ENCODE measurements at places on chromosomes 16 and 17.

DNA sequence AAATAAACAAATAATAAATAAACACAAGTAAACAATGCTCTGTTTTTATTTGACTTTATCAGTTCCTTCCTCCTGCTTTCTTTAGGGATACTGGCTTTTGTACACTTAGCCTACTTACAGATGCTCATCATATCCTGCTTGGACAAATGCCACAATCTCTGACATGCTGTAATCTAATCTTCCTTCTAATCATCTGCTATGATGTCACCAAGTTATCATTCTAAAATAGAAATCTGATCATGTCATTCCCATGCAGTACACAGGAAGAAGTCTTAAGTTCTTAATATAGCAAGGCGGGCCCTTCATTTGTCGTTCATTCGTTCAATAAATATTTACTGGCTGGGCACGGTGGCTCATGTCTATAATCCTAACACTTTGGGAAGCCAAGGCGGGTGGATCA, 9.1 kb upstream of the UBB start:
- no peak for DNase-seq

DNA sequence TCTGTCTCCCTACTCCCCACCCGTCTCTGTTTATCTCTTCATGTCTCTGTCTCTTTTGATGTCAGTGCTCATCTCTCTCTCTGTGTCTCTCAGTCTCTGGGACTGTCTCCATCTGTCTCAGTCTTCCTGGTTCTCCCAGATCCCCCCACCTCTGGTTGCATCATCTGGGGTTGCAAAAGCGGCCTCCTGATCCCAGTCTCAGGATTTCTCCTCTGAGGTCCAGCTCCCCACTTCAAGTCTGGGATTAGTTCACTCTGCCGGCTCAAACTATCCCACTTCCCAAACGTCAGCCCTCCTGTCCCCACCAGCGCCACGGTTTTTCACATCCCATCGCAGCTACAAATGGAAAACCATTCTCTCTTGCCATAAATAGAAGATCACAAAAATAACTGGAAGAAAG, 9.0 kb downstream of the TEKT5 start:
- DNase-seq: no peak

DNA sequence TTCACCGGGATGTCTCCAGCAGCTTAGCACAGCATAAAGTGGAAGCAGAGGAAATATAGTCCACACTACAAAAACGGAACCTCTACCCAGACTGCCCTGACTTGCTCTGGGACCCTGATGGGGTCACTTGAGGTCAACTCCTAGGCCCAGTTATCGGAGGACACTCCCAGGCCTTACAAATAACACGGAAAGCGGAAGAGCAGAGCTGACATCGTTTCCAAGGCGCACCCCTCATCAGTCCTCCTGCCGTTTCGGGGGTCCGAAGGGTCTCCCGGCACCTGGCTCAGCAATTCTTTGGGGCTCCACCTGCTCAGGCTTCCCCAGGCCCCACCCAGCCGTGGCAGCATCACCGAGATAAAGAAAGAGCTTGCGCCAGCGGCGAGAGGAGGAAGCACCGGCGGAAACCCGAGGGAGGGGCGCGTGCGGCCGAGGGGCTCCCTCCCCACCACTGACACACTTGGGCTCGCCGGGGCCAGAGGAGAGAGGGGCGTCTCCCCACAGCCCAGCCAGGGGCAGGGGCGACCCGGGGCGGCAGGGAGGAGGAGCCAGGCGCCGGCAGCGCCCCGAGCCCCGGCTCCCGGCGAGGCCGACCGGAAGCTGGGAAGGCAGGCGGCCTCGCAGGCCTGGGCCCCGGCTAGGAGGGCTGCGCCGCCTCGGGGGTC, 727 bp downstream of the CORO7 start:
- DNase-seq: no peak

GRCh38 chr17:38894276-38894675, 24.4 kb downstream of the LASP1 start:
- DNase-seq: no peak

DNA sequence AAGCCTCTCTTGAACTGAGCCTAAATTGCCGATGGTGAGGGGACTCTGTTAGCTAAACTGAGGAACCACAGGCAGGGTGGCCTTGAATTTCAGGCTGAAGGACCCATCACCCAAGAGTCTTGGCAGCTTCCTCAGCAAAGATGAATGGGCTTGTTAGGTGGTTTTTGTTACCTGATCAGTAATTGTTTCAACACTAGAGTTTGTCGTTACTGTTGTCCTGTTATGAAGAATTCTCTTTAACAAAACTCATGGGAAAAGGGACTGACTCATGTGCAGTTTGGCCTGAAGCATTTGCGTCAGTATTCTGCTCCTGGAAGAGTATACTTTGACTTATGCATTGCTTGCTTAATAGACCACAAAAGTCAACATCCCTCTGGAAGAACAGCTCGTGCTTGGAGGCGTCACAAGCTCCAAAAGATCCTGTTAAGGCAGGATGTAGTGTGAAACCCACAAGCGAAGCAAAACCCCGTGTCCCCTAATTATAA, 206.0 kb downstream of the IRX3 start:
- no peak for DNase-seq
